Nucleus accumbens (tissue), 56 donors: ENCODE measurements at places on chromosomes 12 and 14.

DNA sequence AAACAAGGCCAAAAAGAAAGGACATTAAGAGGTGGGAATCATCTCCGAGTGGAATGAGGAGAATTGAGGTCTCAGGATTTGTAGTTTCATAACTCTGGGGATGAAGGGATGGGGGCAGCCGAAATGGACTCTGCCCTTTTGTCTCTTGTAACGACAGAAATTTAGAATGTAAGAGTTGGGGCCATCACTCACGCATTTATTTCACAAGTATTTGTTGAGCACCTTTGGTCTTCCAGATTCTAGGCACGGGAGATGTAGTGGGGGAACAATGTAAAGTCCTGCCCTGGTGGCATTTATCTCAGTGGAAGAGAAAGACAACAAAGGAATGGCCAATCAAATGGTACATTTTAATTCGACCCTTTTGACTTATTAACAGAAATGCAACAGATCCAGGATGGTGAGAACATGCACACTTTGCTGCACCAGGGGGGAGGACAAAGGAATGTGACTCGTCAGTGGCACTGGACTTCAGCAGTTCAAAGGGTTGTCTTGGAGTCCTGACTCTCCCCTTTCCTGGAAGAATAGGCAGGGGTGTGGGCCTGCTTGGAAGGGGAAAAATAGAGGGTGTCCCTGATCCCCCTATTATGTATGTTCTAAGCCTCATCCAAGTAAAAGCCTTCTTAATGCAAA lies 102.0 kb downstream of the TMEM30B start:
- DNase-seq, result no peak

DNA sequence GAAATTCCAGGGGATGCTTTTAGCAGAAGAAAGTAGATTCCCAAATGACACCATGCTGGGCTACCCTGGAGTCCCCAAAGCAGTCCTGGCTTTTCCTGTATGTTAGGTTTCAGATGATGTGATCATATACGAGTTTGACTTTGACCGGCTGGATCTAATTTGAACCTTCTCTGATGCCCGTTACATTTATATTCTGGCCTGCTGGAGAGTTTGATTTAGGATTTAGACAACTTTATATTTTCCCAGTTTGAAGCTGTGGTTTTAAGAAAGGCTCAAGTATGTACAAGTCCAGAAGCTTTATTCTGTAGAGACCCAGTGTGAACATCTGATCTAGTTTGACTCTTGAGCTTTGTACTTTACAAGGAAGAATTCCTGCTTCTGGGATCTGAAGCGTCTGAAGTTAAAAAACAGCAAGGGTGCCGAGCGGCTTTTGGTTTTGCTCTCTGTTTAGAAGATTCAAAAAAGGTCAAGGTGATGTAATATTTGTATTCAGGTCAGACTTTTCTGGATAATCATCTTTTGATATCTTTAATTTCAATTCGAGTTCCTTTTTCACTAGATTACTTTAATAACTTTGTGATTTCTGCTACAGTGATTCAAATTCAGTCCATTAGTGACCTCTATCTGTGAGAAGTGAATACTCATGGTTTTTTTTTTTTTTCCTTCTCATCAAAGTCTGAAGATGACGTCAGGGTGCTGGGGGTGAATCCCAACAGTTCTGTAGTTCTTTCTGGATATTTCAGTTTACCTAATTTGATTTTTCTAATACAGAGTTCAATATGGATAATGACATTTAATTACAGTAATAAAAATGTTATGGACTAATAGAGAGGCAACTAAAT lies 6.3 kb downstream of the FLRT2 start:
- no peak for DNase-seq

- no peak for DNase-seq
Measured at GRCh38 chr12:76820888-76821482, 57.1 kb downstream of the ZDHHC17 start.

GRCh38 chr12:42446761-42447160 lies 120.8 kb downstream of the PPHLN1 start:
- DNase-seq, result no peak

DNA sequence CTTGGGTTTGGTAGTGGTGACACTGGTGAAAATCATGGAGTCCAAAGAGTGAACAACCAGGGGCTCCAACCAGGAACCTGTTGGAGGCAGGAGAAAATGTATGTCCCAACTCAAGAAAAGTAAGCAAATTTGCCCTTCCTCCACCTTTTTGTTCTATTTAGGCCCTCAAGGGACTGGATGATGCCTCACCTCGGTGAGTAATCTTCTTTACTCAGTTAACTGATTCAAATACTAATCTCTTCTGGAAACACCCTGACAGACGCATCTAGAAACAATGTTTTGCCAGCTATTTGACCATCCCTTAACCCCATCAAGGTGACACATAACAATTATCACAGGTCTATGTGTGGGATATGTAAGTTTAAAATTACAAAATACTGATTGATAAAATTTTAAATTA lies 272.4 kb upstream of the FOXG1 start:
- no peak for DNase-seq

DNA sequence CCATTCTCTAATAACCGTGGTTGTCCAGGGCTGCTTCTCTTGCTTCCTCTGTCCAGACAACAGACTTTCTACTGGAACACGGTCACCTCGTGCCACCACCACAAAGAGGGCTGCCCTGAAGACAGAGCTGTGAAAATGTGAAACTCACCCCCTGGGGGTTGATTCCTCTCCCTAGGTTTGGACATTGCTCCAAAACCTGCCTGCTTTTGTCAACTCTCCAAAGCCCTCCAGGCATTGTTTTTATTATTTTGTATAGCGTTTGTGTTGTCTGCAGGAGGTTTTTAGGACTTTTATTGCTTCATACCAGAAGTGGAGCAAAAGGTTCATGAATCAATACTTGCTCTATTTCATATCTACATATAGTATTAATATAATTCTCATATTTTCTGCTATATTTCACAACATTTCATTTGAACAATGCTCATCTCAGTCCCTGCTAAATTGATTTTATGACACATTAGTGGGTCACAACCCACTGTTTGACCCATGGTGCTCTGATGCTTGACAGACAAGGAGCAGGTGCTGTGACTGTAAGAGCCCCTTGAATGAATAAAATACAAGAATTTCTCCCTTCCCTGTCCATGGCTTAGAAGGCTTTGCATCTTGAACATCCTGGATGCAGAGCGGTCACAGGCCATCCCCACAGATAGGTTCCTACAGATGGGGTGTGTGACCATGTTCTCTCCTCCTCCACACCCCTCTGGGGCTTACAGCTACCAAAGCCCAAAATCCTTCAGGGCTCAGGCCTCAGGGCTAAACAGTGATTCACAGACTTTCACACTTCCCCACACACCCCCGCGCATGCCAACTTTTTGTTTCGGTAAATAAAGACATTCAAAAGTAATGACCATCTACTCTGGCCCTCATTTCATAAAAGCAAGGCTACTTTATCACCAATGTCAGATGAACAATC lies 20.6 kb upstream of the EML1 start:
- DNase-seq, result no peak

GRCh38 chr12:25746131-25746530 lies 193.0 kb upstream of the LMNTD1 start:
- DNase-seq, result no peak

- no peak for DNase-seq
Measured at GRCh38 chr14:102941419-102942011, 19.1 kb downstream of the AMN start.

DNA sequence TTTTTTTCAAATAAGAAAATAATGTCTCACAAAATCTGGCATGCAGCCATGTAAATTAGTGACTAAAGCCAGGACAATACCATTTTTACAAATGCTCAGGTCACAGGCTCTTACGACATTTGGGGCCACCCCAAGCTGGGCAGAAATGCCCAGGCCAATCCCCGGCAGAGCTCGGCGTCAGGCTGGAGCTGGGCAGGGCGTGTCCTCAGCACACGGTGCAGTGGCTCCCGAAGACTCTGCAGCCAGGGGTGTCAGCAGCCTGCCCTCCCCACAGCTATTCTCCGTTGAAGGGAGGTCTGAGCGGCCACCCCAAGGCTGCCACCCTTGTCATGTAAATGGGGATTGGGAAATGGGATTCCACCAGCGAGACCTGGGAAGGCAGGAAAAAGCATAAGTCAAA lies 158.6 kb downstream of the DICER1 start:
- no peak for DNase-seq

GRCh38 chr12:81083906-81084513 lies 6.1 kb downstream of the ACSS3 start:
- no peak for DNase-seq

- no peak for DNase-seq
Measured at GRCh38 chr12:65529771-65530435, 251.4 kb downstream of the MSRB3 start.

GRCh38 chr12:127749416-127749815 lies 517.6 kb upstream of the TMEM132C start:
- no peak for DNase-seq

GRCh38 chr12:56927281-56927680 lies 6.9 kb downstream of the SDR9C7 start:
- DNase-seq, result no peak
